ENCODE measurements at places on chromosomes 6 and 20. TPM values are rescaled to one million over a fixed set of nuclear protein-coding genes. Genes with fewer than 3 reads are reported as not detected.

The CDH22 gene
- 0.12 TPM for total RNA-seq

DNA sequence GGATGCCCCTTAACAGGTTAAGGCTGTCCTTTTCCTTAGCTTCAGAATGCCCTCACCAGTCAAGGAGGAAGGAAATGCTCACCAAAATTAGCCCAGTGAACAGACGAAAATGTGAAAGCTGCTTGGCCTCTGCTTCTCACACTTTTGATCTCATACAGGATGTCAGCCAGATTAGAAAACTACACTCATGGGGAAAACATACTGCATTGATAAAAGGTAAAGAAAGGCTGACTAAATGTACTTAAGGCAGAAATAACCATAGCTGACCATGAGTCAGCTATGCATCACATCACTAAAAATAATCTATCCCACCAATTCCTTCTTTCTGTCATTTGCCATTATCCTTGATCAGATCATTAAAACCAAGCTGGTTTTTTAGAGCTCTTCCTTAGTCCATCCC is 198.4 kb upstream of the TENT5A start:
- no peaks in the 10 kb centered on the region for H3K36me3 ChIP-seq
- no peak overlapping the region for H3K4me3 ChIP-seq
- no peaks in the 10 kb centered on the region for H3K27me3 ChIP-seq

GRCh38 chr6:138142806-138143205 is 18.9 kb upstream of the ARFGEF3 start:
- no peak for DNase-seq
- no peak overlapping the region for H3K4me3 ChIP-seq
- H3K36me3 ChIP-seq: no peaks in the 10 kb centered on the region
- H3K4me1 ChIP-seq: no peaks in the 10 kb centered on the region
- H3K27me3 ChIP-seq: no peaks in the 10 kb centered on the region

GRCh38 chr20:57749131-57749690 is 39.4 kb upstream of the PMEPA1 start:
- H3K27me3 ChIP-seq: no peaks in the 10 kb centered on the region
- DNase-seq: no peak
- no peaks in the 10 kb centered on the region for H3K36me3 ChIP-seq
- H3K4me1 ChIP-seq: peaks cover 4% of the 10 kb centered on the region

The BPIFB2 gene
- 0.35 TPM for total RNA-seq

DNA sequence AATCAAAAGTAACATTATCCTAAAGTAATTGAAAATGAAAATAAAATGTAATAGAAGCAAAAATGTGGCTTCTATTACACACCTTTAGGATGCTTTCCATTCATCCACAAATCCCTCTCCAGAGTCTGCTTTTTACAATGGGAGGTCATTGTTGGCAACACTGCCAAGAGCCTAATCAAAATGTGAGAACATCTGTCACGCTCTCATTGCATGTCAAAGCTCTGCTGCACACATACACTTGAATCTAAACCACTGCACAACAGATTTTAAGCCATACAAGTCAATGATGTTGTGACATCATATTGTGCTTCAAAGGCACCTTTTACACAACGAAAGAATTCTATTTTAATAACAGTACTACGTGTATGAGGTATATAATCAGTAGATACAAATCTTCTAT is 82.1 kb downstream of the PREP start:
- DNase-seq: no peak
- H3K27ac ChIP-seq: no peak overlapping the region
- H3K36me3 ChIP-seq: peaks cover 6% of the 10 kb centered on the region

DNA sequence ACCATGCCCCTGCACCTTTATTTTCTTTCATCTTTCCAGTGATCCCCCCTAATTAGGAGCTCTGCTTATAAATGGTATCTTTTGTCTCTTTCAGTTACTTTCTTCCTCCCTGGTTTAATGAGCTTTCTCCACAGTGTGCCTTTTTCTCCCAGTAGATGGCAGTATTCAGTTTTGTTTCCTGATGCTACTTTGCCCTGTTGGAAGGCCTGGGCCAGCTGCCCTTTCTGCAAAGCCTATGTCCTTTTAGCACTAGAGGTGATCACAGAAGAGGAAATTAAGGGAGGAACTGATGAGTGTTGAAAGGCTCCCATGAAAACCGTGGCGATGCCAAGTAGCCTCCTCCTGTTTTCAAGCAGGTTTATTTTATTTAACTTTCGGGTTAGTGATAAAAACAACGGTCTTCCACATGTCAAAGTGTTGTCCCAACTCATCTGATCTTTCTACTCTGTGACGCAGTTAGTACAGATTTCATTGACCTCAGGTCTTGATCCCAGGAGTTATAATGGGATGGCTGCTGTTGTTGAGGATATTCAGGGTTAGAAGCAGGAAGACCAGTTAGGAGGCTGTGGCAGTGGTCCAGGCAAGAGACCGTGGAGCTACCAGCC is 184.2 kb upstream of the BMP2 start:
- no peaks in the 10 kb centered on the region for H3K4me1 ChIP-seq
- peak; percentile 49 for DNase-seq
- no peak overlapping the region for H3K27ac ChIP-seq
- no peak overlapping the region for H3K4me3 ChIP-seq
- H3K27me3 ChIP-seq: no peaks in the 10 kb centered on the region

DNA sequence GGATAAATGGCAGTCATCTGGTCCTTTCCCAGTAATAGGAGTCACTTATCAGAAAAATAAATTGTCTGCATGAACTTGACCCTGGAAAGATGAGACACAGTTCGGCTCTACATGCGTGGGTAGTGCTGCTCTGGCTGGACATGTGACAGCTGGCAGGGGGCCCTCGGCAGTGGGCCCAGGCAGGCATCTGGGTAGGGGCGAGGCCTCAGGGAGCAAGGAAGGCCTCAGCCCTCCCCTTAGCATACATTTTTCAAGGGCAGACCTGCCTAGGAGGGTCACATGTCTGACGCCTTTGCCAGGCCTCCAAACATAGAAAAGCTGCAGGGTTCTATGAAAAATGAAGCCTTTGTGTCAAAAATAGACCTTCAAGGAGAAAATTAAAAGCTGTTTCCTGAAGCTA is 12.8 kb upstream of the ILRUN start:
- H3K4me1 ChIP-seq: no peaks in the 10 kb centered on the region
- no peak overlapping the region for H3K4me3 ChIP-seq
- H3K27me3 ChIP-seq: no peaks in the 10 kb centered on the region
- no peaks in the 10 kb centered on the region for H3K36me3 ChIP-seq
- no peak overlapping the region for H3K27ac ChIP-seq
- DNase-seq: no peak

DNA sequence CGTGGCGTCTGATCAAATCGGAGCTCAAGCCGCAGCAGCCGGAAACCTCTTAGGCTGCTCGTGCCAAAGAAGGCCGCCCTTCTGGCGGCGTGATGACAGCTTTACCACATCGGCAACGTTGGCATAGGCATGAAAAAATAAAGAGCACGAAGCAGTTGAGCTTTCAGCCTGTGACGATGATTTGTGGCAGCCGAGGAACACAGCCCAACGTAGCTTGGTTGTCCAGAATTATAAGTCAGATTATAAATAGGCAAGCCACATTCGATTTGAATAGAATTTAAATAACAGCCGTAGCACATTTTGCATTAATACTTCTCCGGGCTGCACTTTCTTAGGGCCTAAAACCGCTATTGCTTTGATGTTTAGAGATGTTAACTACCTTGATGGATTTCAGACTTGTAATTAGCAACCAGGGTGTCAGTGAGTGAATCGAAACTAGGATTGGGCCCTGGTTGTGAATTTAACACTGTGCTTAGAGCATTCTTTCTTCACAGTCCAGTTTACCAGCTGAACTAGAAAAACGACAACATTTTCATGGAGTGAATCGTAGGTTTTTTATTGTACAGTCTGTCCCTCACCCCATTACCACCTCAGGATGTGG is 864 bp upstream of the BCLAF1 start:
- peak; percentile 72 for DNase-seq
- peak overlapping the region; percentile 75 for H3K4me3 ChIP-seq
- no peaks in the 10 kb centered on the region for H3K36me3 ChIP-seq
- H3K27me3 ChIP-seq: no peaks in the 10 kb centered on the region
- peak overlapping the region; percentile 99 for H3K27ac ChIP-seq

DNA sequence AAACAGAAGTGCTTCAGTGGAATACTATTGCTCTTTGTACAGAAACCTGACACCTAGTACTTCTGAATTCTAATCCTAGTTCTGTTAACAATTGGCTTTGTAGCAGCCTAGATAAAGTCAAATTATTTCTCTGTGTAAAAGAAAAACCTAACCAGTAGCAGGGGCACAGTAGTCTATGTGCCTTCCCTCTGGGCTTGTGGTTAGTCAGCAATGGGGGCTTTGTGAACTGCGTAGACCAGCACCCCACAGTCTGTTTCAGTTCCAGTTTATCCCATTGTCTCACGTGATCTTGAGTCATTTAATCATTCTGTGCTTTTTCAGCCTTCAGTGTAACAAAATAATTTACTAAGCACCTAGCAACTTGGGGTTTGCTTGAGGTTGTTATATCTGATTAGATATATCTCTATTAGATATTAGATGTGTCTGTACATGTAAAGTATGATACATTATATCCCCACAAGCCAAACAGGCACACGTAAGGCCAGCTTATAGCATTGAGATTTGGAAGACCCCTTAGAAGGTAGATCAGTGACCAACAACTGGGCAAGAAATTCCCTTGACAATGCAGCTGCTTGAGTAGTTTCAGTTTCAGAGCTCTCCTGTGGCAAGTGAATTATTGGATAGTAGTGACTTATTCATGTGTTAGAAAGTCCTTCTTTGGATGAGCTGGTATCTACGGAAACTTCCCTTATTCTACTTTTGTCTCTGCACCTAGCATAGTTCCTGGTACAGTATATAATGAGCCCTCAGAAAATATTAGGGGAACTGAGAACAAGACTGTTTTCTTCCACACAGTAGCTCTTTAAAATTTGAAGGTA is 27.9 kb upstream of the CCR6 start:
- H3K27me3 ChIP-seq: no peaks in the 10 kb centered on the region
- H3K4me1 ChIP-seq: no peaks in the 10 kb centered on the region
- DNase-seq: no peak

The FNDC1 gene
- total RNA-seq: 1.1 TPM

DNA sequence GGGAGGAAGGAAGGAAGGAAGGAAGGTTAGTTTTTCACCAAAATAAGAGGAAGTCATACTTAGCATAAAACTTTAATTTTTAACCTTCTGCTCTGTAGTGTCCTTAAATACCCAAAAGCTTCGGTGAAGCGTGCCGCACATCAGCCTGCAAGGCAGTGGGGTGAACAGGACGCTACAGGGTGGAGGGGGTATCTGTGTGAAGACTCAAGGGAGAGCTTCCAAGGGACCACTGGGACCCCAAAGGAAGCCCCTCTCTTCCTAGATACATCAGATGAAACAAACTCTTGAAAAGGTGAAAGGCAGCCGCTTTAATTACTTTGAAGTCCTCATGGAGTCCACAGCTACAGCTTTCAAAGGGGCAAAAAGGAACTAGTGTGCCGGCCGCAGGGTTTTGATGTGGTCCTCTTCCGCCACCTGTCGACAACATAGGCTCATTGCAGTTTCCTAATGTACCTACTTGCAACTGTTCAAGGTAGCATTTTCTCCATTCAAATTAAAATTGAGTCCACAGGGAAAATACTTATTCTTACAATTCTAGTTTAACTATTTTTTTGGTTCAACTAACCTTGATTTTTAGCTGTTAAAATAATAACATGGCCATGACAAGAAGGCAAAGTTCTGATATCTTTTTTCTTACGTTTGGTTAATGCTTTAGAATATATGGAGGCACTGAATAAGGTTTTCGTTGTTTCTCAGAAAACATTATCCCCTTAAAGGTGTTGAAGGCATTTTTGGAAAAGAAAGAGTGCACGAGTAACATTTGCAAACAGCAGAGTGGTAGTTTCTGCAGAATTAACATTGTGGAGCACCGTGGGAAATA is 135.0 kb upstream of the RIPOR2 start:
- H3K36me3 ChIP-seq: no peaks in the 10 kb centered on the region
- no peak overlapping the region for H3K4me3 ChIP-seq
- no peaks in the 10 kb centered on the region for H3K4me1 ChIP-seq

- no peaks in the 10 kb centered on the region for H3K36me3 ChIP-seq
- no peaks in the 10 kb centered on the region for H3K4me1 ChIP-seq
- no peak for DNase-seq
- no peak overlapping the region for H3K4me3 ChIP-seq
- no peak overlapping the region for H3K27ac ChIP-seq
Observed at GRCh38 chr20:47161411-47161810, 195.1 kb downstream of the ZMYND8 start.

- no peak for DNase-seq
- no peaks in the 10 kb centered on the region for H3K4me1 ChIP-seq
- H3K4me3 ChIP-seq: no peak overlapping the region
- H3K36me3 ChIP-seq: peaks cover 27% of the 10 kb centered on the region
Observed at GRCh38 chr20:34532756-34533155, 16.5 kb downstream of the DYNLRB1 start.

The CGA gene
- total RNA-seq: not detected

DNA sequence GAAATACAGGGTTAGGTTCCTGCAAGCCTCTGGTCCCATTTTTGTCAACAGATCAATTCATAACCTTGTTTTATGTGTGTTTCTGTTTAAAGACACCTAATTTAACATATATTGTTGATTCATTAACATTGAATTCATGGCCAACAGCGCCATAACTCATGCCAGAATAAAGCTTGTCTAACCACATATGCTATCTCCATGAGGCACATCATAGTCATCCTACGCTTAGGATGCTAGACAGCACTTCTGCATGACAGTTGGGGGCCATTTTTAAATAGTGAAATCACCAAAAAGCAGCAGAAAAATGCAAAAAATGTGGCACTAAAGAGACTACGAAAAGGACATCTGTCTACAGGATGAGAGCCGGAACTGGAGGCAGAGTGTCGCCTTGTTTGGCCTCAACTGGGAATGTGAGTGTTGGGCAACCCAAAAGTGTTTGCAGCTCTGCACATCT is 37.9 kb downstream of the TRAM2 start:
- H3K27me3 ChIP-seq: no peaks in the 10 kb centered on the region
- H3K4me3 ChIP-seq: no peak overlapping the region
- H3K27ac ChIP-seq: no peak overlapping the region
- H3K4me1 ChIP-seq: peaks cover 2% of the 10 kb centered on the region
- no peak for DNase-seq

DNA sequence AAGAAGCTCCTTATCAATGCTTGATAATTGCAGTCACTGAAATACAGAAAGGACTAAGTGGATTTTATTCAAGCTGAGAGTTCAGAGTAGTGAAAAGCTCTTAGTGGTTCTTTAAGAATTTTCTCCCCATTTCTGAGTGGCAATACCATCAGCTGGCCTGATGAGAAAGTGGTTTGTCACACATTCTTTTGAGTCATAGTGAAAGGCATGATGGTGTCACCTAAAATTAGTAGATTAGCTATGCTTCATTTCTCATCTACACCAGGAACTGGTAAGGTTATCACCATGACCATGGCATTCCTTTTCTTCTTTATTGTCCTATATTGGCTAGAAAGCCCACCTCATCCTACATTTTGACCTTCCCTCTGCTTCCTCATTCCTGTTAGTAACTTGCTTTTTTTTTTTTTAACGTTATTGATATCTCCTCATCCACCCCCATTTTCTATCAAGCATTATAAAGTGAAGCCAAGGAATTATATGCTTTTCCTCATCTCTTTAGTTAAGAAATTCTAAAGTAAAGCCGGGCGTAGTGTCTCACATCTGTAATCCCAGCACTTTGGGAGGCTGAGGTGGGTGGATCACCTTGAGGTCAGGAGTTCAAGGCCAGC is 67.4 kb upstream of the LOC128125822 start:
- no peak for DNase-seq
- no peak overlapping the region for H3K4me3 ChIP-seq
- H3K27me3 ChIP-seq: no peaks in the 10 kb centered on the region
- H3K36me3 ChIP-seq: no peaks in the 10 kb centered on the region

Measured in colonic mucosa (tissue), 4 donors.